Activated CD4-positive, CD25-positive, alpha-beta regulatory T cell treated with anti-CD3 and anti-CD28 coated beads, Interleukin-2, amount 50 U/mL, for 16 hours (primary cell): ENCODE measurements at places on chromosomes 7 and 10.

DNA sequence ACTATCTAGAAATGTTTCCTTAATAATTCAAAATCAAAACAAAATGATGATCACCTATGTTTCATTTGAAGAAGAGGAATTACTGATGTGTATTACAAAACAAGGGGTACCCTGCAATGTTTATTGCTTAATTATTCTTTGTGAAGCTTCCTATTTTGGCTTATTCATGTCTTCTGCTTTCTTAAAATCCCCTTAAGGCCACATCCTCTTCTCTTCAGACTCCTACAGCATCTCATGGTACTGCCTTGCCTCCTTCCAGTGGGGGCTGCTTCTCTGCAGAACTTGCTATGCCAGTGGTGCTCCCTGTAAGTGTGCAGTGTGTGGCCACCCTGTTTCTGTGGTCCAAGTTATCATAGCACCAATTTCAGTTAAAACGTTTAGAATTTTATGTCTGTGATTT lies 35.0 kb downstream of the CCDC146 start:
- no peak for DNase-seq

- DNase-seq: no peak
These were observed 890.0 kb downstream of the GRM8 start for GRCh38 chr7:126362746-126363145.

GRCh38 chr10:48580236-48580635 lies 24.6 kb downstream of the ARHGAP22 start:
- DNase-seq: no peak

DNA sequence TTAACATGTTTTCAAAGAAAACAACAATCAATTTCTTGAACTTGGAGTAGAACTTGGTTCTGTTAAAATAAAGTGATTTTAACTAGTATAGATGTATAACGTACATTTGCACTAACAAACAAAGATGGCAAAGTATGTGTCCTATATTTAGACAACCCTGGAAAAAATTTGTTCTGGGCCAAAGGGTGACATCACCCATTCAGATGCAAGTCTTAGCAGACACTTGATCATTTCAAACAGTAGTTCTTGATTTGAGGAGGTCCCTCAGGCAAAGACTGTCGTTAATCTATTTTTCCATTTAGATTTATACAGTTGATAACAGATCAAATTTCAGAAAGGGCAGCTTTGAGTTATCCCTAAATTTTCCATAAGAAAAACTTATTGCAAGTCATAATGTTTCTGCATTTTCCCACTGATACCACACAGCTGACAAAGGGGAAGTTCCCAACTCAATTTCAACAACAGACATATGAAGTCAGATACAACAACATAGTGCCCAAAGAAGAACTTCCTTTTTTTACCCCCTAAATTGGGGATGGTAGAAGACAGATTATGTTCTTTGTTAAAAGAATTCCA lies 5.2 kb downstream of the NMT2 start:
- DNase-seq: no peak

DNA sequence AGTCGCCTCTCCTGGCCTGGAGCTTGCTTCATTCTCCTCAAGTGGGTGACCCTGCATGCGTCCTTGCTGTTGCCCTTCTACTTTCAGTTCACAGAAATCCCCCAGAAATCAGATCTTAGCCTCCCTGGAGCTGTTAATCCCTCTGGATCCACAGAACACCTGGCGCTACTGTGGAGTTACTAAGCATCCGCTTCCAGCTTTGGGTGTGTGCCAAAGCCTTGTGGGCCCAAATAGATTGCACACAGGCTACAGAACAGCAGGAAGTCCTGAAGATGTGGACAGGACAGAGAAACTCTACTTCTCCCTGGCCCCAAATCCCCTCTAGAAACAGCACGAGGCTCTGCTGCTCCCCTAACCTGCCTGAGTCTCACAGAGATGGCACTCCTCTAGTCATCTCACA lies 36.6 kb upstream of the PDLIM1 start:
- DNase-seq: no peak

GRCh38 chr10:47452495-47453140 lies 31.3 kb downstream of the ANXA8 start:
- DNase-seq: no peak

- no peak for DNase-seq
These were observed 45.4 kb downstream of the APBB1IP start for GRCh38 chr10:26483554-26483953.

DNA sequence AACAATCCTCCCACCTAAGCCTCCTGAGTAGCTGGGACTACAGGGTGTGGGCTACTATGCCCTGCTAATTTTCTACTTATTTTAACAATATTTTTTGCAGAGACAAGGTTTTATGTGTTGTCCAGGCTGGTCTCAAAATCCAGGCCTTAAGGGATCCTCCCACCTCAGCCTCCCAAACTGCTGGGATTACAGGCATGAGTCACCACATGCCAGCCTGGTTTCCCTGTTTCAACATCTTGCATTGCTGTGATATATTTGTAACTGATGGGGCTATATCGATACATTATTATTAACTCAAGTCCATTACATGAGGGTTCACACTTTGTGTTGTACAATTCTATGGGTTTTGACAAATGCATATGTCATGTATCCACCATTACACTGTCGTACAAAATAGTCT lies 41.9 kb upstream of the OGDHL start:
- DNase-seq: no peak

- no peak for DNase-seq
These were observed 179.9 kb downstream of the AUTS2 start for GRCh38 chr7:69778138-69778537.

DNA sequence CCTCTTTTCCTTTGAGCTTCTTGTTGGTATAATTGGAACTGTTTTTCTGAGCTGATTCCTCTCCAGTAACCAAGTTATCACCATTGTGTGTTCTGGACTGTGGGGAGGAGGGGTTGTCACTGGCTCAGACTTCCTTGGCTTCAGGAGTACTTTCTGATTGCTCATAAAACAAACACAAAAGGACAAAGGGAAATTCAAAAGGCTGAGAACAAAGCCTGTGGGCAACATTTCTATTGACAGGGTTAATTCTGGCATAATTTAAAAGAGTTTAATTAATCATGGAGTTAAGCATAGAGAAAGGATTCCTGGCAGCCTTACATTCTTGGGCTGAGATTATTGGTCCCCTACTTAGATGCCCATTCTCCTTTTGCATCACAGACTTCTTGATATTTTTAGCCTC lies 222.9 kb upstream of the KMT2E start:
- DNase-seq: no peak

DNA sequence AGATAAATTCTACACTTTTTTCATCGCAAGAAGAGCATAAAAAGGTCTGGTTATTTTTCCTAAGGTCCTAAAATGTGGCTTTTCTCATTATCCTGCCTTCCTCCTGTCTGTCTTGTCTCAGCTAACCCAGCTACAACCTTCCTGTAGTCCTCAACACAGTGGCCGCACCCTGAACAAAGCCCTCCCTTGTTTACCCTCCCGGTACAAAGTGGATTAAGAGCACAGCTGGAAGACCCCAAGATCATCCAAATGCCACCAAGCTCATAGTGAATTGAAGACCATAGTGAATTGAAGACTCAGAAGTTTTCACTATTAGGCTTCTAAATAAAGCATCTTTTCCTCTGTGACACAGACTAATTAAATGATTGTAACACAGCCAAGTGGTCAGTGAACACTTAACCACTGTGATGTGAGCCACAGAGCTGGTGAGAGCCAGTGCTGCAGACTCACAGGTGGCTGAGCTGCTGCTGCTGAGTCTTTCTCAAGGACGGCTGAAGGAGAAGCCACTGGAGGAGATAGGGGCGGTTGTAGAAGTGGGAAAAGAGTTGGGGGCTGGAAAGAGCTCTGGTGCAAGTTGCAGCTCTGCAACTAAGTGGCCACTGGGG lies 123.6 kb downstream of the ATXN7L1 start:
- DNase-seq: no peak

DNA sequence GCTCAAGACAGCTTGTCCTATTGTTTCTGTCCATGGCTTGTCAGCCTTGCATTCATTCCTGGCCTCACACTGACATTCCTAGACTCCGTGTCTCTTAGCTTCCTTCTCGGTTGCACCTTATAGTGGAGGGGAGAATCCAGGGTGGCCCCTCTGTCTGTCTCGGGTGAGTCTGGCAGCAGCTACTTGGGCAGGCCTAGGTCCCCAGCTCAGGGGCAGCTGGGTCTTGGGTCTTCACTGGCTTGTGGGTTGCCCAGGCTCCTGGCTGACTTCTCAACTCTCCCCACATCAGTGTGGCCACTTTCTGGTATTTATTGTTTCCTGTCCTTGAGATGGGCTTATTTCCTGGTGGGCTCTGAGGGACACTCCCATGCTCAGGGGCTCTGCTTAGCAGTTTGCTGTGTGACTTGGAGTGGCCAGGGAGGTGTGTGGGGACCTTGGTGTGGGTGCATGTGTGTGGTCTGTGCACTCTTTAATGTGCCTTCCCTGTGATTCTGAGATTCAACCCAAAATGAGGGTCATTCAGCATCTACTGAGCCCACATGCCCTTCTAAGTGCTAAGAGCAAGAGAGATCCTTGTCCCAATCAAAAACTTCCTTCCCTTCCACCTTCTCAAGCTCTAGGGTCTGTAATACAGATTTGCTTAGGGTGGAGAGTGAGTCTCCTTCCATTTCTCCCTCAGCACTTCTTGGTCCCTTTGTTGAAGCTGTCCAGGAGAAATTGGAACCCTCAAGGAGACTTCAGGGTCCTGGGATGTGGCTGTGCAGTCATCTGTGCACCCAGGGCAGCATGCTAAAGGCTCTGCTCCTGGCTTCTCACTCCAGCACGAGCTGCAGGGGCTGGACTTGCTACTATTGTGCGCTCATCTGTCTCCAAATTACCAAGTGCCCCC lies 20.1 kb downstream of the UPP1 start:
- no peak for DNase-seq

DNA sequence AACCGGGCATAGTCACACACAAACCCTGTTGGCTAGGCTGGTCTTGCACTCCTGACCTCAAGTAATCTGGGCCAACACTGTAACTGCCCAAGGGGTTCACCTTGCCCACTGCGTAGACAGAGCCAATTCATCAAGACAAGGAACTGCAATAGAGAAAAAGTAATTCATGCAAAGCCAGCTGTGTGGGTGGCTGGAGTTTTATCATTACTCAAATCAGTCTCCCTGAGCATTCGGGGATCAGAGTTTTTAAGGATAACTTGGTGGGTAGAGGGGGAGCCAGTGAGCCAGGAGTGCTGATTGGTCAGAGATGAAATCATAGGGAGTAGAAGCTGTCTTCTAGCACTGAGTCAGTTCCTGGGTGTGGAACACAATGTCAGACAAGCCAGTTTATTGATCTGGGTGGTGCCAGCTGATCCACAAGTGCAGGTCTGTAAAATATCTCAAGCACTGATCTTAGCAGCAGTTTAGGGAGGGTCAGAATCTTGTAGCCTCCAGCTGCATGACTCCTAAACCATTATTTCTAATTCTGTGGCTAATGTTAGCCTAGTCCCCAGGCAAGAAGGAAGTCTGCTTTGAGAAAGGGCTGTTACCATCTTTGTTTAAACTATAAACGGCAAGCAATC lies 15.6 kb upstream of the FXYD4 start:
- no peak for DNase-seq

DNA sequence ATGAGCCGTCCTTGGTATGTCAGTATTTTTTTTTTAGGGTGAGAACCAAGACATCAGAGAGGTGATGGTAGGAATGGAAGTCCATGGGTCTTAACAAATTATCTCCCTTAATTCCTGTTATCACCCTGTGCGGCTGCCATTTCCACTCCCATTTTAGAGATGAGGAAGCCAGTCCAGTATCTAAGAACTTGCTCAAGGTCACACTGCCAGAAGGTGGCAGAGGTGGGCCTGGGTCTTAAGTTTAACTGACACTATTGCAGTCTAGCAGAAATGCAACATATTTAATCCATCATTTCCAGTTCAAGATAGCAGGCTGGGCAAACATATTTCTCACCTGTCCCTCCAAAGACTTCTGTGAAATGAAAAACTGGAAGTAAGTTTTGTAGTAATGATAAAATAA lies 108.3 kb downstream of the GLI3 start:
- no peak for DNase-seq

- DNase-seq: no peak
These were observed 450.6 kb downstream of the DNAJB9 start for GRCh38 chr7:109020251-109020650.

- no peak for DNase-seq
These were observed 15.7 kb downstream of the BPGM start for GRCh38 chr7:134662166-134662870.
